Cardiac muscle cell (in vitro differentiated cells and primary cell): ENCODE measurements at places on chromosomes 11 and 22.

DNA sequence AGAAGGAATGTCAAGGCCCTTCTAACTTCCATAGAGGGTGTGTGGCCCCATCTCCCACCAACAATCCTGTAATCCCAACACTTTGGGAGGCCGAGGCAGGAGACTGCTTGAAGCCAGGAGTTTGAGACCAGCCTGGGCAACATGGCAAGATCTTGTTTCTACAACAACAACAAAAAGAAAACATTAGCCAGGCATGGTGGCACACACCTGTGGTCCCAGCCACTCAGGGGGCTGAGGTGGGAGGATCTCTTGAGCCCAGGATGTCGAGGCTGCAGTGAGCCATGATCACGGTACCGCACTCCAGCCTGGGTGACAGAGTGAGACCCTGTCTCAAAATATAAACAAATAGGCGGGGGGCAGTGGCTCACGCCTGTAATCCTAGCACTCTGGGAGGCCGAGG is 16.9 kb downstream of the TSPAN32 start:
- no peak for DNase-seq

- DNase-seq: no peak
Measured at GRCh38 chr22:22943521-22944267, 56.1 kb downstream of the IGLL5 start.

DNA sequence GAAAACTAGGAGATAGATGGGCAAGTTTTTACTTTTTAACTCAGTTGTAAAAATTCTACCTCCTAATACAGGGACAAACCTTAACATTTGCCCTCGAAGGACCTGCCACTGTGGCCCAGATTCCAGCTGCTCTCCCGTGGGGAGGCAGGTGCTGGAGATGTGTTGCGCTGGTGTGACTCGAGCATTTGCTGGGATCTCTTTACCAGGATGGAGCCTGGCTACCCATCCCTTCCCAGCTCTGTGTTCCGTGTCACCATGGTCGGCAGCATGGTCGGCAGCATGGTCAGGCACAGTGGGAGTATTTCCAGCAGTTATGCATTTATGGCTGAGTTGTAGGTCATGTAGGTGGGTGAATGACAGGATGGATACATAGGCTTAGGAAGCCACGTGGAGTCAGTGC is 41.1 kb downstream of the OTOG start:
- DNase-seq: no peak

- peak; percentile 72 for DNase-seq
Measured at GRCh38 chr22:24938741-24939341, 7.7 kb downstream of the LHFPL7 start.

GRCh38 chr11:69121621-69122325 is 34.0 kb upstream of the SMIM38 start:
- DNase-seq: no peak

- no peak for DNase-seq
Measured at GRCh38 chr11:104856607-104857006, 41.7 kb downstream of the CASP12 start.

- no peak for DNase-seq
Measured at GRCh38 chr11:102633385-102634026, 8.4 kb upstream of the MMP20 start.

GRCh38 chr11:35511666-35512065 is 13.8 kb downstream of the PAMR1 start:
- DNase-seq: peak; percentile 47

GRCh38 chr11:73854680-73855079 is 22.0 kb downstream of the COA4 start:
- no peak for DNase-seq

DNA sequence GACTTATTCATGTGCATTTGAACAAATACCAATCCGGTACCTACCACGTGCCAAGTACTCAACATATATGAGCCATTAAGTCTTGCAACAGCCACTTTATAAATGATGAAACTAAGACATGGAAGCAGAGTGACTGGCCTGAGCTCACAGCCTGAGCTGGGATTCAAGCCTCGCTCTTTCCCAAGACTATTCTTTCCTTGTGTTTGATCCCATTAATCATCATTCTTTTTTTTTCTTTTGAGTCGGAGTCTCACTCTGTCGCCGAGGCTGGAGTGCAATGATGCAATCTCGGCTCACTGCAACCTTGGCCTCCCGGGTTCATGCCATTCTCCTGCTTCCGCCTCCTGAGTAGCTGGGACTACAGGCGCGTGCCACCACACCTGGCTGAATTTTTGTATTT is 119.3 kb downstream of the ABTB2 start:
- no peak for DNase-seq

DNA sequence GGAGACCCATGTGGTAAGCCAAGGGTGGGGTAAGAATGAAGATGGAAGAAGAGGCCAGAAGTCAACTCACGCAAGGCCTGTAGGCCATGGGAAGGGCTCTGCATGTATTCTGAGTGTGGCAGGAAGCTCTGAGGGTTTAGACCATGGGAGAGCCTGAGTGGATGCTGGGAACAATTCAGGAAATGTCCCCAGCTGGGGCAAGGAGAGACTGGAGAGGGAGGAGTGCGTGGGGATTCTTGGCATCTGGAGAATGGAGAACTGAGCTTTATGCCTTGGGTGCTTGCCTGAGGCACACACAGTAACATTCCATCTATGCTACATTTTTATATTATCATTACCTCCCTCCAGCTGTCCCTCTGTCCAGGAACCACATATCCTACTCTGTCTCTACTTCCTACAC is 50.4 kb upstream of the CD82 start:
- DNase-seq: peak; percentile 39

DNA sequence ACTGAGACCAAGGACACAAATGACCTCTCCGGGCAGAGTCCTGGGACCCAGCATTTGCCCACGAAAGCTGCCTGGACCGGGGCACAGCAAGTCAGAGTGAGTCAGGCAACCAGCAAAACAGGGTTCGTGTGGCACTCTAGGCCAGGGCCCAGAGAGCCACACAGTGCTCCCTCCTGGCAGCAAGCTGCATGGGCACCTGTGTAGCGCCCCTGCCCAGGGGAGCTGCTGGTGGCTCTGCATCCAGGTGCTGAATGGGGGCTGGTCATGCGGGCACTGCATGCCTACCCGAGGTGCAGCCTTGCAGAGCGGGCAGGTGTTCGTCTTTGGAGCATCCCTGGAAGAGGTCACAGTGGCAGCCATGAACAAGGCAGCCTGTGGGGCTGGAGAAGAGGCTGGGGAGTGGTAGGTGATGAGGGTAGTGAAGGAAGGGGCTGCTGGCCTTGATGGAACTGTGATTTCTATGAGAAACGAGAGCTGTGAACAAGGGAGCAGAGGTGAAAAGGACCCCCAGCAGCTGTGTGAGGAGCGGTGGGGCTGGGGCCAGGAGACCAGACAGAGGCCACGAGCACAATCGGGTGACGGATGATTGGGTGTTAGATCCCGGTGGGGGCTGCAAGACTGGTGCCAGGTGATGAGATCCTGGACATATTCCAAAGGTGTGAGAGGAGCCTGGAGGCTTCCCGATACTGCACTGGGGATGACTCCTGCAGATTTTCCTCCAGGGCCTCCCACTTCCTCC is 63.3 kb downstream of the DGCR2 start:
- no peak for DNase-seq

GRCh38 chr22:50260434-50260800 is 1.1 kb downstream of the MAPK12 start:
- no peak for DNase-seq

GRCh38 chr11:43537833-43538615 is 142.5 kb upstream of the HSD17B12 start:
- no peak for DNase-seq

- no peak for DNase-seq
Measured at GRCh38 chr22:43152357-43153071, 1.2 kb downstream of the TSPO start.

GRCh38 chr11:9823887-9824385 is 160.1 kb downstream of the SWAP70 start:
- no peak for DNase-seq

GRCh38 chr11:61697078-61697502 is 16.9 kb downstream of the DAGLA start:
- no peak for DNase-seq

- DNase-seq: no peak
Measured at GRCh38 chr11:69654001-69654659, 13.2 kb downstream of the CCND1 start.

- peak; percentile 62 for DNase-seq
Measured at GRCh38 chr22:40610329-40610850, 26.1 kb downstream of the MRTFA start.

- peak; percentile 36 for DNase-seq
Measured at GRCh38 chr11:105004021-105004420, 18.9 kb downstream of the CASP5 start.

GRCh38 chr22:37275134-37275533 is 7.2 kb upstream of the CYTH4 start:
- no peak for DNase-seq

DNA sequence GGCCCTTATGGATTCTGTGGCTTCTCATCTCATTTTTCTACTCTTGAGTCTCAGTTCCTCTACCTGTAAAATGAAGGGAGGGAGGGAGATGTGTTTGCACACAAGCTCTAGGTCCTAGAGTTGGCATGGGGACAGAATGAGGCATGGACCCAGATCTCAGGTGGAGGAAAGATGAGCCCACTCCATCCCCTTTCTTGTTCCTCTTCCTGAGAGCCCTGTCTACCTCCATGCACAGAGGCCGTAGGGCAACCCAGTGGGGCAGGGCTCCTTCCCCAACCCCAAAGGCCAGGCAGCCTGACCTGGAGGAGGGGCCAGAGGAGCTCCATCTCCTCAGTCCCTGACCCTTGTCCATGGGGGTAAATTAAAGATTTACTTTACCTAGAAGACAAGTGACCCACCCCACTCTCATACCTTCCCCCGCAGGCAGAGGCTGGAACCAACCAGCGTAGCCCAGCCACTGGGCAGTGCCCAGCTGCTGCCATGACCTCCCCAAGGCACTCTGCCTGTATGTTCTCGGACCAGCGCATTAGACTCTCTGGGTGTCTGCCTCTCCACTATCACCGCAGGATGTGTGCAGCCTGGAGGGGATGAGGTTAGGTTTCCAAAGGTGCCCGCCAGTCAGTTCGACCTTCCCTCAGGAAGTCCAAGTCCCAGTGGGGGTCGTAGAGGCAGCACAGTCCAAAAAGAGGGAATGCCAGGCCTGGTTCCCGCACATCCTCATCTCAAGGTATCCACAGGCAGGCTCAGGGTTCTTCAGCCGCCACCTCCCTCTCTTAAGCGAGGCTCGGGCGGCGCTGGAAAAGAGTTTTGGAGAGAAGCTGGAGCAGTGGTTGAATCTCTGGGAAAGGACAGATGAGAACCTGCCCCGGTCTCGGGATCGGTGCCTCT is 3.0 kb downstream of the SMTN start:
- no peak for DNase-seq

DNA sequence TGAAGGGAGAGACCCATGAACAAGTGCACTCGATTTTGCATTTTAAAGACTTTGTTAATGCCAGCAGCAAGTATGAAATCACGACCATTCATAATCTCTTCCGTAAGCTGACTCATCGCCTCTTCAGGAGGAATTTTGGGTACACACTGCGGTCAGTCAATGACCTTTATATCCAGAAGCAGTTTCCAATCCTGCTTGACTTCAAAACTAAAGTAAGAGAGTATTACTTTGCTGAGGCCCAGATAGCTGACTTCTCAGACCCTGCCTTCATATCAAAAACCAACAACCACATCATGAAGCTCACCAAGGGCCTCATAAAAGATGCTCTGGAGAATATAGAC is 5.9 kb downstream of the SERPIND1 start:
- no peak for DNase-seq

DNA sequence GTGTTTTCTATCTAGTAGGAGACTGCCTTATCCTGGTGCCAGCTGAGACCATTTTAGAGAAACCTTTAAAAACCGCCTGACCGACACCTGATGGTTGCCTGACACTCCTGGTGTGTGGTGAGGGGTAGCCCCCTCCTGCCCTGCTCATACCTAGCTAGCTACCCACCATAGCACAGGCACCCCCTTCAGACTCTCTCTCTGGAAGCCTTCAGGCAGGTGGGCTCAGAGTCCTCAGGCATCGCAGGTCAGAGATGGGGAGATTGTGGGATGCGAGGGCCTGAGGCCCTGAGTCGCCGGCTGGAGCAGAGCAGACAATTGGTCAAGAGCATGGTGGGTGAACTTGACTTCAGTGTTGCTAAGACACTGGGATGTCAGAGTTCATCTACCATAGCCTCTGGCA is 424.6 kb downstream of the BRD1 start:
- DNase-seq: no peak

GRCh38 chr11:126061707-126062678 is 673 bp downstream of the CDON start:
- peak; percentile 55 for DNase-seq

GRCh38 chr11:61002598-61002997 is 31.1 kb downstream of the CD6 start:
- no peak for DNase-seq

GRCh38 chr11:121711939-121712338 is 259.2 kb upstream of the SORL1-AS1 start:
- no peak for DNase-seq

GRCh38 chr11:65254724-65255123 is 7.0 kb upstream of the POLA2 start:
- no peak for DNase-seq

GRCh38 chr11:79221444-79222130 is 219.2 kb downstream of the TENM4 start:
- DNase-seq: no peak

DNA sequence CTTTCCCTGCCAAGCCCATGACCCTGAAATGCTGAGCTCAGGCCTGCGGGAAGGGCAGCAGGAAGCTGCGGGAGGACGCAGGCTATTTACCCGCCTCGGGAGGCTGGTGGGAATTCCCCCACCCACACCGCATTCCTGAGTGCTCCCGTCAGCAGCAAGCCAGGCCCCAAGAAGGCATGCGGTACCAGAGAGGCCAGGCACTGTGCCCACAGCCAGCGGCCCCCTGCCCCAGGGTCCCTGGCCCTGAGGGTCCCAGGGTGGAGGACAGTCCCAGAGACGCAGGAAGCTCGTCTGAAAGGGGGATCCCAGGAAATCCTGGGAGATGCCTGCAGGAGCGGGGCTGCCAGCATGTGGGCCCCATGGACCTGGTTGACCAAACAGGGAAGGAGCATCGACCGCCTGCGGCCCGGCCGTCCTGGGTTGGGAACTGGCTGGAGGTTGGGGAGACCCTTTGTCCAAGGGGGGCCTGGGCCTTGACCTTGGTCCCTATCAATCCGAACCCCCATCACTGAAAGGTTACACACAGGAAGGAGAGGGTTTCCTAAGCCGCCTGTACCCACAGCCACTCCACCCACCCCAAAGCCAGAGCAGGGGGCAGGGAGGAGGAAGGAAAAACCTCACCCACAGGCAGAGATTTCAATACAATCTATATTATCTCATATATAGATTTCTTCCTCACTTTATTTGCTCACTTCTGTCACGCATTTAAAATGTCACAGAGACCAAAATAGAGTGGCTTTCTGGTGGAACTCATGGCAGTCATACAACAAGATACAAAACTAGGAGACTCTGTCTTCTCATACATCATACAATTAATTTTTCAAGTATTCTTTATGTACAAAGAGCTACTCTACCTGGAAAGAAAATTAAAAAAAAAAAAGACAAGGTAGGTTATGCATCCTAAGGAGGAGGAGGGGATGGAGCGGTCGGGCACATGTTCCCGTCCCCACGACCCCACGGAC is 17.1 kb downstream of the MAFF start:
- DNase-seq: peak; percentile 95

GRCh38 chr11:76615950-76616349 is 54.6 kb downstream of the LRRC32 start:
- no peak for DNase-seq
